ENCODE measurements at places on chromosomes 4 and X. TPM values are rescaled to one million over a fixed set of nuclear protein-coding genes. Genes with fewer than 3 reads are reported as not detected.
A peak's percentile ranks its signal among the peaks of the same experiment; 100 is the strongest.

GK gene
- total RNA-seq: 25.3 TPM

CLTRN gene
- total RNA-seq: 0.41 TPM

L1CAM gene
- 66.9 TPM for total RNA-seq

GPR34 gene
- total RNA-seq: 2.0 TPM

UGT2B11 gene
- total RNA-seq: 0.13 TPM

FSTL5 gene
- total RNA-seq: not detected

- DNase-seq: peak; percentile 58
These were observed 57.3 kb upstream of the BCOR start for GRCh38 chrX:40154853-40155588.

GRCh38 chr4:100566396-100566795 lies 48.6 kb upstream of the EMCN start:
- no peak for DNase-seq

DNA sequence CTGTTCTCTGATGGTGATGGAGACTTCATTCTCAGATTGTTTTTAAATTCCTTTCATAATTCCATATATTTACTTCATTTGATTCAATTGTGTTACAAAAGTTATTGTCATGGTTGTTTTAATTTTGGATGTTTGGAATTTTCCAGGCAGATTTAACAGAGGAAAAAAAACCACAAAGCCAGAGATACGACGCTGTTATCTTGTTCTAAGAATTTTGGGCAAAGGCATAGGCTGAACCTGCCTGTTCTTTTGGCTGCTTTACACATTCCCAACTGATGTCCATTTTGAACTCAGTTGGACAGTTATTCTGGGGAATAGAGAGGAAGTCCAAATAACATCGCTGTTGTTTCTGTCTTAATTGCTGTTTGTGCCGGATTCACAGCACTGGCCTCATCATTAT lies 65.7 kb downstream of the LINC00632 start:
- no peak for DNase-seq

DNA sequence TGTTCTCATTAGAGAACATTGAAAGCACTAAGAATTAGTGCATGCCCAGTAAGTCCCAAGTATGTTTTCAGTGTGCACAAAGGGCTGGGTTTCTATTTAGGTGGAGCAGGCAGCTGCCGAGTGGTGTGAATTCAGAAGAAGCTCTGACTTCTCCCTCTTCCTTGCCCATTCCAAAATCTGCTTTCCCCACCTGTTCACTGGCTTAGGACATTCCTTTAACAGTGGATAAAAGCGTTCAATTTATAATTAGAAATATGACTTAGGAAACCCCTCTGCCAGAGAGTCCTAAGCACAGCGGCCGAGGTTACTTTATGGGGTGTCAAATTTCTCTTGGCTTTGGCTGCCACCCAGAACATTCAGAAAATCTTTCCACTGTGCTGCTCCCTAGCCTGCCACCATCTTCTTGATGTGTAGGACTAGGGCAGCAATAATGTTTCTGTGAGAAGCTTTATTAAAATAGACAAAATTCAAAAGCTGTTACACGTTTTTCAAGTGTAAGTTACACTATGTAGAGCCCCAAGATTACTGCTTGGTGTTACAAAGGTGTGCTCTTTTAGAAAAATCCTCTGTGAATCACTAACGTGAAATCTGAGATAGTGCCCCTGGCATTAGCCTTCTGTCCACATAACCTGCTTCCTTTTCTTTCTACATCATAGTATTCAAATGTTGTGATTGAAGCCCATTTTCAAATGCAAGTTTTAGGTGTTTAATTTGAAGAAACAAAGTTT lies 191.6 kb upstream of the ANKRD50 start:
- no peak for DNase-seq

DNA sequence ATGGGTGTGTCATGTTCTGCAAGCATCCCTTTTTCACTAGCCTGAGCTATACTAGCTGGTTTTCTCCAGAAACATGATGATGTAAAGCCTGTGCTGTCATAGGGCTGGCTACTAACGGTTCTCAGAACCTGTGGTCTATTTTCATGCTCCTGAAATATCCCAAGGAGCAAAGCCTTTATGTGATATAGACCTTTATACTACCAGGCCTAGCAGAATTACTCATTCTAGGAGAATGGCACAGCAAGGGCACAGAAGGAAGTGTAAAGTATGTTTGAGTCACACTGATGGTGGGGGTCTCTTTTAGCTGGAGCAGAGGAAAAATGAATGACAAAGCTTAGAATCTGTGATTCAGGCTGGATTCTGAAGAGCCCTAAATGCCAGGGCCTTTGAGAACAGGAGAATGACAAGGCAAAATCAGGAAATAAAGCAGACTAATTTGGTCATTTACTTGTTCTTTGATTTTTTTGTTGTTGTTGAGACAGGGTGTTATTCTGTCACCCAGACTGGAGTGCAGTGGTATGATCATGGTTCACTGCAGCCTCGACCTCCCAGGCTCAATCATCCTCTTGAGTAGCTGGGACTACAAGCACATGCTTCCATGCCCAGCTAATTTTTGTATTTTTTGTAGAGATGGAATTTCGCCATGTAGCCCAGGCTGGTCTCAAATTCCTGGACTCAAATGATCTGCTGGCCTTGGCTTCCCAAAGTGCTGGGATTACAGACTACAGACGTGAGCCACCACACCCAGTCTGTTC lies 11.8 kb downstream of the TCEAL1 start:
- no peak for DNase-seq

DNA sequence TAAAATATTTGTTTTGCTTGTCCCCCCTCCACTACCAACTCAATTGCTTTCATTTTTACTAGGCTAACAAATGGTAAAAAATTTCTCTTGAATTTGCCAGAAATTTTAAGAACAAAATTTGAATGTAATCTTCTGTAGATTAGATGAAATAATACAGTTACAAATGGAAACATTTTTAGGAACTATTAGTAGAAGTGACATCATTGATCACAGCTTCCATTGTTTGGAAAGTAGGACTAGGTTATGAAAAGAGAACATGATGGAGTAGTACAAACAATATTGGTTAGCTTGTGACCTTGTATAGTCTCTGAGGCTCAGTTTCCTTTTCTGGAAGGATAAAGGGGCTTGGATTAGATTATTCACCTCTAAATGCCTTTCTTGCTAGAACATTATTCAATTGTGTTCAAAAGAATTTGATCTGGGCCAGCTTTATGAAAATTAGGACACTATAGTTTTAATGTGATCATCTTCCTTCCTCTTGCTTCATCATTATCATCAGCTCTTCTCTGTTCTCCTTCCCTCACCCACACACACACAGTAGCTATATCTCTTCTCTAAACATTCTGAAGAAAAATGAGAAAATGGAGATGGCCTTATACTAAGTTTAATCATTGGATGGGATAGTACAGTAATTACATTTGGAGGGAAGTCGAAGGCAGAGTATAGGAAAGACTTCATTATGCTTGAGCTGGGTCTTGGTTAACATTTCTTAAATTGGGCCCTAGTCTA lies 9.9 kb downstream of the MTMR1 start:
- no peak for DNase-seq

GRCh38 chr4:165394275-165394674 lies 15.5 kb downstream of the CPE start:
- DNase-seq: no peak

GRCh38 chr4:28092610-28093009 lies 1232.0 kb downstream of the STIM2 start:
- no peak for DNase-seq

- no peak for DNase-seq
These were observed 1.9 kb upstream of the SEPTIN6 start for GRCh38 chrX:119694601-119695534.

DNA sequence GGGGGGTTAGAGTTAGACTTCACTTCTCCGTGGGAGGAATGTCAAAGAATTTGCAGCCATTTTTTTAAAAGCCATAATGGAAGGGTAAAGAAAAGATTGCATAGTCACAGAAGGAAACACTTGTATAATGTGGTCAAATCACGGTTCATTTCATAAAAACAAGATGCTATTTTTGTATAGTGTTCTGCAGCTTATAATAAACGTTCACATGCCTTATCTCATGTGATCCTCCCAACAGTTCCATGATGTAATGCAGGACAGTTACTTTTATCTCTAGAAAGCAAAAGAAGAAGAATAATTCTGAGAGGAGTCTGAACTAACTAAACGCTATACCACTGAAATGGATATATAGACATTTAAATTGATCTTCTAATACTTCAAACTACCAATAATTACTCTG lies 71.3 kb upstream of the CAMK2D start:
- DNase-seq: no peak

GRCh38 chr4:150167054-150167453 lies 88.8 kb downstream of the DCLK2 start:
- DNase-seq: no peak

GRCh38 chr4:26780539-26780938 lies 80.1 kb upstream of the STIM2 start:
- DNase-seq: no peak

GRCh38 chr4:11813951-11814446 lies 385.3 kb upstream of the HS3ST1 start:
- DNase-seq: no peak

- DNase-seq: no peak
These were observed 64.7 kb upstream of the EXOC1L start for GRCh38 chr4:55754754-55755350.

DNA sequence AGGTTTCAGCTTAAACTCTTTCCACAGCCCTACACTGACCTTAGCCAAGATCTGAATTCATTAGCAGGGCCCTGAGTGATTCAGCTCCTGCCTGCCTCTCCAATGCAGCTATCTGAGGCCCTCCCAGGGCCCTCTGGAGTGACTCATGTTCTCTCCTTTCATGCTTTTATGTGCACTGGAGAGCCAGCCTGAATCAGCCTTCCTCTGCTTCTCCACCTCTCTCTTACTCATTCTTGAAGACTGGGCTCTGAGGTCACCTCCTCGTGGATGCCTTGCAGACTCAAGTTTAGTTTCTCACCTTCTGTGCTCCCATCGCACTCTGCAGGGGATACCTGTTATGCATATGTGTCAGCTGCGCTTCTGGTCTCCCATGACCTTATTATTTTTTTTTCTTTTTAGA lies 3.1 kb upstream of the OCIAD2 start:
- DNase-seq: no peak

DNA sequence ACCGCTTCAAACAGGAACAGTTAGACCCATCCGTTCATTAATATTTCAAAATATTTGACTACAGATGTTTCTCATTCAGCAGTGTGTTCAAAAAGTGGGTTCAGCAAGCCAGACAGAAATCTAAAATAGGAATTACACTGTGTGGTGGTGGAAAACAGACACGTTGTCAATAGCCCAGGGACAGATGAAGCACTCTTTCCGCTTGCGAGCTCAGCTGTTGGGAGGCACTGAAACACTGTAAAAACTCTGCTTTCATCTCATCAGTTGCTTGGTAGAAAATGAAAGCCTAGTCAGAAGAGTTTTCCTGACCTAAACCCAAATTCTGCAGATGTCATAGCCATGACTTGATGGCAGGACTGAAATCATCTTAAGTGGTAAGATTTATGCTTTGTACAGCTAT lies 38.5 kb downstream of the LRP2BP start:
- DNase-seq: no peak

DNA sequence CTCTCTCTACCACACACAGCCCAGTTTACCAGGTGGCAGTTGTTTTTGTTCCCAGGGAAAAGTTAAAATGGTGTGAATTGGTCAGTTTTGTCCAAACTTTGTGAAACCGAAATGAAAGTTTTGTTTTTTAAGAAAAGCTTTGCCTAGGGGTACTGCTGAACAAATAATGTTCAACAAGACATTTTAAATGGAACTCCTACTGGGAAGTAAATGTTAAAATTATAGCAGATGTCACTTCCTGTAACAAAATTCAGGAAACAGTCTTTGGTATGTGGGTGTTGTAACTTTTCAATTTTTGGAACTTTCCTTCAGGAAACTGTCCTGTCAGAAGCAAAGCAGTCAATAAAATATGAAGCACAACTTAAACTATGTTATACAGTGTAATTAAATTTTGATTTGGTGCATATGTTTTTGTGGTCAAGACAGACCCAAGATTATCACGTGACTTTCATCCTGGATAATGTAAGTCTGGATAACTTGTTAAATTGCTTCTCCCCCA lies 79.5 kb downstream of the AFF1 start:
- DNase-seq: no peak

DNA sequence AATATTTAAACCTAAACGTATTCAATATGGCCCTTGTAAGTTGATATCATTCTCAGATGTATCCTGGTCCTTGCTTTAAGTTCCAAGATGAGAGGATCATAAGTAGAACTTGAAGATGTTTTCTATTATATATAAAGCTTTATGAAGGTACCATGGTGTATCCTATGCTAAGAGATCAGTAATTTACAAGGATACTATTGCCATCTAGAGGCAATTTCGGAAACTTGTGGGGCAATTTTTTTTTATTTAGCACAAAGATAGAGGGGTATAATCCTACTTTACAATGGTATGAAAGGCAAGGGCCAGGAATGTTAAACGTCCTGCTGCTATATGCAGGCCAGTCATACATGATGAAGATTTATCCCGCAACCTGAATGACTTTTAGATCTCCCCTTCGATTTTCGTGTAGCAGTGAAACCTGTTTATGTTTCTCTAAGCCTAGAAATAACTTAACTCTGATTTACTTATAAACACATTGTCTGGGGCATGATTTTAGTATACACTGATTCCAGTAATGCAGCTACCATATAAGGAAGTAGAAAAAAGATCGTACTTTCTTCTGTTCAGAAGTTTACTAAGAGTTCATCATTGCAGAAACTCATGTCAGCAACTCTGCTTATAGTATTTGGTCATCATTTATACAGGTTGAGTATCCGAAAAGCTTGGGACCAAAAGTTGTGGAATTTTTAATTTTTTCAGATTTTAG lies 2.6 kb downstream of the SLC25A31 start:
- DNase-seq: no peak

DNA sequence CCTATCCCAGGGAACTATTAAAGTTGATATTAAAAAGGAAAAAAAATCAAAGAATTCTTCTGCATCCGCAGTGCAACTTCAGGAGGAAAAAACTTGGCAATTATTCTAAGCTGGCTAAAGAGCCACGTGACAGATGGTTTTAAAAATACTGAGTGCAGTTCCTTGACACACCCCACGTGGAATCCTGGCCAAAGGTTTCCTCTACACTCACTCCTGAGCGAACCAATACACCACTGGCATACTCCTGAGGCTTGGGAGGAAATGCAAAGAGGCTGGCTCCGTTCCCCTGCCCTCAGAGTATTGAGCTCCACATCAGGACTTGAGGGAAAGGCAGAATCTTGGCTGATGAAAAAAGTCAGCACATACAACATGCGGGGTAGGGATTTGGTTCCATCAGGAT lies 133.8 kb upstream of the ATP6AP2 start:
- DNase-seq: peak; percentile 31

DNA sequence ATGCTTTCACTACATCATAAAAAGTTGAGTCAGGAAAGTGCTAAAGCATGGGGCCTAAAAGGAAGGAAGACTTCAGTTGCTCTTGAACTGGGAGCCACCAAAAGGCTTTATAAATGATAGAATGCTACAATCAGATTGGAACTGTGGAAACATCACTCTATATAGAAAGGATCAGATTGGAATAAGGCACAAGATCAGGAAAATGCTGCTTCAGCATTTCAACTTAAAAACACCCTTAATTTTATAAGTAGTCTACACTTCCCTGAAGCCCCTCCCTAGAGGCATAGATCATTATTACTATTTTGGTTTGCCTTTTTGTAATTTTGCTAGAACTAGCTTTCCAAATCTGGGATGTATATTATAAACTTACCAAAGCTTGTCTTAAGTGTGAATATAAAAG lies 170.7 kb downstream of the FANCB start:
- DNase-seq: no peak
